ENCODE measurements at places on chromosomes 7 and 10.

GRCh38 chr7:77833136-77833535 lies 34.6 kb downstream of the PHTF2 start:
- no peak for DNase-seq

- DNase-seq: no peak
These were observed 103.6 kb downstream of the SH3PXD2A start for GRCh38 chr10:103751667-103752290.

DNA sequence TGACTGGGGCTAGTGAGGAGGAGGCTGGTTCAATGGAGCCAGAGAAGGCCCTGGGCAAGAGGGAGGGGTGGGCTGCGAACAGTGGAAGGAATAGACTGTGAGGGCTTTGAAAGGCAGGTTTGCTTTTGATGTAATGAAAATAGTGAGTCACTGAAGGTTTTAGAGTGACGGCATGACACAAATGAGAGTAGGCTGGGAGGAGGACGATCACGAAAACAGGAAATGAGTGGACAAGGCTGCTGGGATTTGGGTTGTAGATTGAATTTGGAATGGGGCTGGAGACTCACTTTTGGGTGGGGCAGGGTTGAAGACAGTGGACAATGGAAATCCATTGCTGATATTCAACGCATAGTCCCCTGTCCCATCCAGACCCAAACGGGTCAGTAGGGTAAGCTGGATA lies 139.6 kb downstream of the CDH23 start:
- no peak for DNase-seq

DNA sequence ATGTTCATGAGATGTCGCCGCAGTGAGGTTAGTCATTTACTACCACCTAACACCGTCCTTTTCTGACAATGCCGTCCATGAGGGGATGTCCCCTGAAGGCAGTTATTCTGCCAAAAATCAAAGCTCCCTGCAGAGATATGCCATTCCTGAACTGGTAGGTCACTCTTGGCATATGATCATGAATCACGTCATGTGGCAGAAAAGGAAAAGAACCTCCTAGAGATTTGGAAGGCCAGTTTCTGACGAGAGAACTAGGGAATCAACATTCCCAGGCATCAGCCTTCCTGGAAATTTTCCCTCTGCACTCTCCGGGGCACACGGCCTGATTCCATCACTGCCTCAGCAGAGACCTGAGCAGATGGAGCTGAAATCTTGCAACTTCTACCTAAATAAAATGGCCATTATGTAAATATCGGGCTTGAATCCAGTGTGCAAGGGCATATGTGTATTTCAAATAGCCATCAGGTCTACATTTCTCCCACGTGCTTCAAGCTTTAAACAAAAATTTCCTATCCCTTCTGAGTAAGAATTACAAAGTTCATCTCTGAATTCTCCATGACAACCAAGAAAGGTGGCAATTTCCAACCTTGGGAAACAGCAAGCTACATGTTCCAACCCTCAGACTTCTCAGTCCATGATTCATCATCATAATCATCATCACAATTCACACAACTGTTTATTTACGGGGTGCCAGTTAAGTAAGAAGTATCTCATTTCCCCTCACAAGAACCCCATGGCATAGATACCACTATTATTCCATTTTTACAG lies 46.5 kb downstream of the AMPH start:
- peak; percentile 63 for DNase-seq

DNA sequence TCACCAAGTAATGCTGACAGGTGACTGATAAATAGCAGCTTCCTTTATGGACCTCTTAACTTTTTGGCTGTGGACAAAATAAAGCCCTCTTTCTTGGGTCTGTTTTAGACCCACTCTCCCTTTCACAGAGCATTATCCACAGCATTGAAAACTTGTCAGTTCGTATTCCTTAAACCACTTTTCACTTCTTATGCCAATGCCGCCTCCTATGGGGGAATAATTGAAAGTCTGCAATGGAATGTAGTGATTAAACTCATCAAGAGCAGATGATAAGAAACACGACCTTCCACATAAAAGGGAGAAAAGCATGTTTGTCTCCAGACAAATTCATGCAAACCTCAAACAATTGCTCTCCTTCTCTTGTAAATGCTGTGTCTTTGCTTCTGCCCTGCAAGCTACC lies 153.4 kb downstream of the SORCS1 start:
- DNase-seq: no peak

- DNase-seq: no peak
These were observed 19.9 kb downstream of the FAM241B start for GRCh38 chr10:69649786-69650550.

DNA sequence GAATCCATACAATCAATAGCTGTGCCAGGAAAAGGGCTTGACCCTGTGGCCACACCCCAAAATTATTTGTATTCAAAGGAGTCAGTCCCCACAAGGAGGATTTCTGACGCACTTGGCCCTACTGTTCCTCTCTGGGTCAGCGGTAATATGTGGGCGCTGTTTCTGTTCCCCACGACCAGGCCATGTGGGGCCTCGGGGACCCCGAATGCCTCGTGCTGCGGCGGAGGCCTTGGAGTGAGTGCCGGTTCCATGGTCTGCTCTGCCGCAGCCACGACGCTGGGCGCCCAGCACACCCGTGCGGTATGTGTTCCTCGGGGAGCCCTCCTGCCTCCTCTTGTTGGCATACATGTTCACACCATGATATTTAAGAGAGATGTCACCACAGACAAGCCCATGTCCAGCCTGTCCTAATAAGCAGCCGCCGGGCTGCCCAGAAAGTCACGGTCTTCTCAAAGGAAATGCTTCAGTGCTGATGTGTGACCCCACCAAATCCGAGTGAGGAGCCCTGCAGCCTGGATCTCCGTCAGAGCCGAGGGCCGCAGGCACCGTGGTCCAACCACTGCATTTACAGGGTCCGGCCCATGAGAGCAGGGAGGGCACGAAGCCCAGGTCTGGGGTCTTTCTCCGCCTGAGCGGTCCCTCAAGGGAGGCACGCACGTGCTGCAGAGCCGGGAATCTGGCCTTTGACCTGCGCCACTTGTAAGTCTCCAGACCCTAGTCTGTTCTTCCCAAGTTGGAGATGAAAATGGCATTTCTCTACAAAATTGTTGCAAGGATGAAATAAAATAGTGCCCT lies 36.0 kb downstream of the EN2 start:
- DNase-seq: no peak

DNA sequence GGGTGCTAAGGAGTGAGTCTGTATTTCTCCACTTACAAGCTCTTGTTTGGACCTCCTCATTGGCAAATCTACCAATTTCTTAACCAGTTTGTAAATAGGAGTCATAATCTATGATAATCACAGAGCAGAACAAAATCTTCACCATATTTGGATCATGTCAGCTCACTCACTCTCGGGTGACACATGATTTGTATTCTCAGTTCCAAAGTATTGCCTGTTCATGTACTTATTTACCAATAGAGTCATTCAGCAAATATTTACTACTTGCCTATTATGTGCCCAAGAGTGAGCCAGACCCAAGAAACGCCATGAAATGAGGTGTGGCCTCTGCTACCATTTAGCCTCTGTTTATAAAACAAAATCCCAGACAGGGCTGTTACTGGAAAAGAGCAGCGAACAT lies 114.8 kb downstream of the TSPAN12 start:
- no peak for DNase-seq

DNA sequence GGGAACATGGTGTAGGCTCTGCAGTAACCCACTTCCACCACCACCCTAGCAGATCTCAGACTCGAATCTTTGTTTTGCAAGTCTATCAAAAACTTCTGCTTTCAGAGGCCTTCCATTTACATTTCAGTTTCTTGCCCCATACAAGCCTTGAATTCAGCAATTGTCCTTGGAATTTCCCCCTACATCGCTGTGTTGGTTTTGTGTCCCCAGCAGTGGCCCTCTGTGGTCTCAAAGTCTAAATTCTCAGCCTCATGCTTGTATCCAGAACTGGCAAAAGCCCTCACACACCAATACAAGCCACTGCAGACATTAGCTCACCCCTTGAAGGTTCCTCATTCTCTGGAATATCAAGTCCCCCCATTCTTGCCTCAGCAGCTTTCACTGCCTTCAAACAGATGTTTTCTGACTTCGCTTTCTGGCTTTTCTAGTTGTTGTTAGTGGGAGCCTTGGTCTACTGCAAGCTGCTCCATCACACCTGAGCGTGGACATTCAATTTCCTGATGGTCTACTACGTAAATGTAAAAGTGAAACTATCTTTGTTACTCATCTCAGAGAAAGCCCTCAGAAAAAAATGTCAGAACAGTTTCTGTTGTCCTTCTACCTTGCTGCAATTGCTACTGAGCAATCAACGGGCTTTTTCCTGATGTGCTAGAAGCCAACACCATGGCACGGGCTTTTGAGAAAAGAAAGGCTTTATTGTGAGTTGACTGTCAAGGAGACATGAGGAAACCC lies 1.8 kb upstream of the NUB1 start:
- DNase-seq: no peak

DNA sequence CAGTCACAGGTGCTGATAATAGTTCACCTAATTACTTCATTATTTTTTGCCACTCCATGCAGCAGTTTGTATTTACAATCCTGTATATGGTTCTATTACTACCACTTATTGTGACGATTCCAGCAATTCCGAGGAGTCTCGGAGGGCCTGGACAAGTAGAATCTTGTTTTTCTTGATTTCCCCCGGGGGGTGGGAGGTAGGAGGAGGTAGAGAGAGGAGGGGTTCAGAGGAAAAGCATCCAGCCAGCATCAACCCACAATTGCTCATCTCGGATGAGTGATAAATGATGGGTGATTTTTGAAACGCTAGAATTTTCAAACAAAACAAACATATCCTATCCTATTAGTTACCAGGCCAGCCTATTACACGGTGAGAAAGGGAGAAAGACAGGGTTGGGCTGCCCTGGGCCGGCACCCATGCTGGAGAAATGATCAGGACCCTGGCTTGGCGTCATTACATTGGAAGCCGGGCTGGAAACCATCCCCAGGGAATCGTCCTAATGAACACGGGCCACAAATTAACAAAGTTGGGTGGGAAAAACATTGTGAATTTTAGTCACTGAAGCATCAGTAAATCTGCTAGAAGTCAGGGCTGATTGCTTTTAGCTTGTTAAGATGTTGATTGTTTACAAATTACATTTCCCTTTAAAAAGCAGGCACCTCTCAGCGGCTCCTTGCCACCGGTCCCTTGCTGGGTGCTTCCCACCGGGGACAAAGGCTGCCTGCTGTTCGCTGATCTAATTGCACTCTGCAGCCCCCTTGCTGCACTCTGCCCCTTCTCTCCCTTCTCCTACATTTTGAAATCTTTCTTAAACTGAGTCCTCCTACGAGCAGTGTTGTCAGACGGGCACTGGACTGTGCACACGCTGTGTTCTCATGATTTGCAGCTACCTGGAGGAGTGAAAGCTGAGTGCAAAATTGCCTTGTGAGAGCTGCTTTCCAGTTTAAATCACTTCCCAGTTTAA lies 95.5 kb downstream of the FAM204A start:
- DNase-seq: no peak

DNA sequence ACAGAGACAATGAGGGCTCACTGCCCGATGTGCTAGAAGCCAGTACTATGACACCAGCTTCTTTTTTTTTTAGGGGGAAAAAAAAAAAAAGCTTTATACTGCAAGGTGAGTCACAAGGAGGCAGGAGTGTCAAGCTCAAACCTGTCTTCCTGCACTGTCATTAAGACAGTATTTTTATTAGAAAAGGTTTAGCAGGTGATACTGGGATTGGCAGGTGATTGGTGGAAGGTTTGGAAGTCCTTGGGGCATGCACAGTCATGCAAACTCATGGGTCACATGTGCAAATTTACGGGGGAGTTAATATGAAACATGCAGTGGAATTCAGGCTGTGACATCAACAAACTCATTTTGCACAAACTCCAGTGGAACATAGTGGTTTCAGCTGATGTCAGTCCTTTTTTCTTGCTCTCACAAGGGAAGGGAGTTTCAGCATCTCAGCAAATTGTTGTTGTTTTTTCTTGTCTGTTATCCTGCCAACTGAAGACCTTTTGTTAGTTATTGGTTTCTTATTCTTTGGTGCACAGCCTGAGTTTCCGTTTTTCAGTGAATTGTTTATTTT lies 530.6 kb downstream of the ANKRD7 start:
- no peak for DNase-seq

DNA sequence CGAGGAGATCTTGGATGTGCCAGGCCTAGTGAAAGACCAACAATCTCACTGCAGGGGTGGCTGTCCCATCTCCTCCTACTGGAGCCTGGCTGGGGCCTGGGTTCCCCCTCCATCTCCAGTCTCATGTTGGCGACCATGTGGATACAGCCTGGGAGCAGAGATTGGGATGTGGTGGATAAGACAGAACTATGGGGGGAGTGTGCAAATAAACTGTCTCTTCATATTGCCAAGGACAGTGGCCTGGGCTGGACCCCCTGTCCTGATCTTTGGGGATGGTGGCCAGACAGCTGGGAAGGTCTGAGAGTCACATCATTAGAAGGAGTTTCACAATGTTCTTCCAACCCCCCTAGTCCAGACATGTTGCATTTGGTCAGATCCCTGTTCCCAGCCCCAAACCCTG lies 5.8 kb upstream of the MINDY4 start:
- no peak for DNase-seq

GRCh38 chr10:1515780-1516491 lies 221.4 kb downstream of the ADARB2 start:
- DNase-seq: no peak

DNA sequence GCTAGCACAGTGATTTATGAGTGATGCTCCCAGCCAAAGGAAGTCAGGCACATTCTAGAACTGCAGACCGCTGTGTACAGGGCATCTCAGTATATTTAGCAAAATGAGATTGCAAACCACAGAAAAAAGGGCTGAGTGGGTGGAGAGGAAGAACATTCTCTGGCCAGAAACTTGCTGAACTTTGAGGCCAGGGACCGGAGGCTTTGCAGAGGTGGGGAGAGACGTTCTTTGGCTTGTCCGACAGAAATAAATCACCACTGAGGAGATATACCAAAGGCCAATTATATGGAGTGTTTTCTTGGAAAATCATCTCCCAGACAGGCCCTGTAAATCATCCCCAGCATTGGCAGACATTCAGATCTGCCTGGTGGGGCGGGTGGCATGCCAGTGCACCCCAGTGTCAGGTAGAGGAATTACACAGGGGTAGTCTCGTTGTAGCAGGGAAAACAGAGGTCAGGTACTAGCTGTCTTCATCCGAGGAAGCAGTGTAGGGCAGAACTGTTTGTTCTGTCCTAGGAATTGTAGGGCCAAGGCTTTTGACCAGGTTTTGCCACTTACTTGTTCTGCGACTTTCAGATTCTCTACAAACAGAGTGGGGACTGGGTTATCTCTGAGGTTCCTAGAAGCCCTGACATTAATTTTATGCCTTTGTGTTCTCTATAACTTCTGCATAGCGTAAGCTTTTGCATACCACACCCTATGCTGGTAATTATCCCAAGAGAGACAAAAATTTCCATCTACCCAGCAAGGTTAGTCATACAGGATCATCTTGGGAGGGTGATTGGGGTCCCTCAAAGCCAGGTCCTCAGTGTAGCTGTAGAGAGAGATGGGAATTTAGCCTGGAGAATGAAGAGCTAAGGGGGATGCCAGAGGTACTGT lies 655.6 kb downstream of the LRMDA start:
- DNase-seq: no peak

DNA sequence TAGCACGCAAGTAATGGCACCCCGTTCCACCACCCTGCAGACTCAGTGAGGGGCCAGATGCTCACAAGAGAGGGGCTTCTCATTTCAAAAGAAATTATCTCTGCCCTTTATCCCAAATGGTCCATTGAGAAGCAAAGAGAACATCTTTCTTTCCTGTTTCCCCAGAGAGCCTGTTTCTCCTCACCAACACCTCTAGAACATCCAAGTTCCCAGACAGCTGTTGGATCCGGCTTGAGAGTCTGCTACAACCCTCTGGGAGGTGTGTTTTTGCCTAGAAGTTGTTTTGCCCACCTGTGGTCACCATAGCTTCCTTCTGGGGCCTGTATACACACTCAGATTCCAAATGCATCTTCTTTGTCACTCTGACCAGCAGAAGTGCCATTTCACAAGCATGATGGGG lies 637.4 kb downstream of the LRMDA start:
- no peak for DNase-seq
